ENCODE measurements at places on chromosomes 5 and 9.

DNA sequence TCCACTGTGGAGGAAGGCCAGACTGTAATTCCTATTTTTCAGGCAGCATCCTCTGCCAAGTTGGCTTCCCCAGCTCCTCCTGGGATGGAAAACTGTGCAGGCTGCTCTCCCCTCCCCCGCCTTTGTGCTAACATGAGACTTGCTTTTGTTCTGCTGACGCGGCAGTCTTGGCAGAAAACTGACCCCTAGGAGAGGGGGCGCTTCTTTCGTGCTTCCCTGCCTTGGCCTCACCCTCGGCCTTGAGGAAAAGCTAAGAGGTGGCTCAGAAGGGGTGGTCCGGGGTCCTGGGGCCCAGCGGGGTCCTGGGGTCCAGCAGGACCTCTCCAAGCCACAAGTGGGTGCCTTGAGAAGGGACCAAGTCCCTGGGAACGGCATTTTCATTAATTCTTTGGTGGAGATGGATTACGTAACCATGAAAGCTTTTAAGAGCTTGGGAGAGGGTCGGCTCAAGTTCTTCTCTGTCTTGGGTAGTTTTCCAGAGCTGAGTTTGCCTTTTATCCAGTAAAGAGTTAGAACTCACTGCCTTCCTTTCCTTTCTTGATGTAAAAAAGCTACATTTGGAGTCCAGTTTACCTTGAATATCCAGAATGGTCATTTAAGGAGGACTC is 51.0 kb downstream of the SH3PXD2B start:
- no peak for DNase-seq

DNA sequence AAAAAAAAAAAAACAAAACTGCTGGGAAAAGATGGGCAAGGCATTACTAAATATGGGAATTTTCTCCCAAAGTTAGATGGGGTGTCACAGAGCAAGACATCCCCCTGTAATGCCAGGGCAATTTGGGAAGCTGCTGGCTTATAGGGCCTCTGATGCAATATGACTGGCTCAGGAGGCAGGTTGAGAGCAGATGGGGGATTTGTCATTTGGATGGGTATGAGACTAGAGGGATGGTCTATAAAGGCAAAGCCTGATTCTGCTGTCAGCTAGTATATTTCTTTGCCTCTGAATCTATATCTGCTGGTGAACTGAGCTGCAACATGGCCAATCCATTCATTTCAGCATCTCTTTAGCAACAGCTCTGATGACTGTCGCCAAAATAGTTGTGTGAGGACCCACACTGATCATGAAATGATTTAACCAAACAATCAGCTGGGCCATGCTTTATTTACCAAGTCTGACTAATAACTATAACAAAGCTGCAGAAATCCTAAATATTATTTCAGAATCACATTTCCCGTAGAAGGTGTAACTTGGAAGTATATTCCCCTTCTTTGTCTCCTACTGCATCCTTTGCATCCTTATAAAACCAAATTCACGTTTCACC is 455.1 kb upstream of the ZNF608 start:
- no peak for DNase-seq

DNA sequence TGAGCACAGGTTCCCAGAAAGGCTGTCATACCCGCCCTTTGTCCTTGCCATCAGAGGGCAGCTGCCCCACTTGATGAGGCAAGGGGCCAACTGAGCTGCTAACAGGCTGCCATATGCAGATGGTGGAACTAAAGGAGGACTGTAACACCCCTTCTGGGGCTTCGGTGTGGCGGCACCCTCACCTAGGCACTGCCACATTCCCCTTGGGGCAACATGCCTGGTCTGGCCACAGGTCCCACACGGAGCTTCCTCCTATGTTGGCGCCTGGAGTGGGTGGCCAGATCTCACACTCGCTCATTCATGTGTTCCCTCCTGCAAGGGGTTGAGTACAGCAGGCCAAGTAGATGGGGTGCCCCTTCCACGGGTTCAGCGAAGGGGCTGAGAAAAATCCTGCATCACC is 777.4 kb upstream of the CHD1 start:
- DNase-seq, result no peak

DNA sequence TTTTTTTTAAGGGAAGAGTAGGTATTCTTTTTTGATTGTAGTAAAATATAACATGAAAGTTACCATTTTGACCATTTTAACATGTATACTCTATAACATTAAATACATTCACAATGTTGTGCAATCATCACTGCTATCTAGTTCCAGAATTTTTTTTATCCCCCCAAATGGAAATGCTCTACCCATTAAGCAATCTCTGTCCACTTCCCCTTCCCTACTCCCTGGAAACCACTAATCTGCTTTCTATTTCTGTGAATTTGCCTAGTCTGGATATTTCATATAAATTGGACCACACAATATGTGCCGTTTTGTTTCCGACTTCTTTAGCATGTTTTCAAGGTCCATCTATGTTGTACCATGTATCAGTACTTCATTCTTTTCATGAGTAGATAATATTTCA is 429.5 kb downstream of the TLE1 start:
- no peak for DNase-seq

- no peak for DNase-seq
Observed at GRCh38 chr5:125699860-125700259, 723.3 kb upstream of the GRAMD2B start.

DNA sequence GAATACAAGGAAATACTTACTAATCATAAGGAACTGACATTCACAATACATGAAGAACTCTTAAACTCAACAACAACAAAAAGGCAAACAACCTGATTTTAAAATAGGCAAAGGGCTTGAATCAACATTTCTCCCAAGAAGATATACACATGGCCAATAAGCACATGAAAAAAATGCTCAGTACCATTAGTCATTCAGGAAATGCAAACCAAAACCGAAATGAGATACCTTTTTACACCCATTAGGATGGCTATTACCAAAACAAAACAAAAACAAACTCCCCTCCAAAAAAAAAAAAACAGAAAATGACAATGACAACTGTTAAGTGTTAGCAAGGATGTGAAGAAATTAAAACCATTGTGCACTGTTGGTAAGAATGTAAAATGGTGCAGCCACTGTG is 104.1 kb upstream of the ZNF462 start:
- DNase-seq, result no peak

DNA sequence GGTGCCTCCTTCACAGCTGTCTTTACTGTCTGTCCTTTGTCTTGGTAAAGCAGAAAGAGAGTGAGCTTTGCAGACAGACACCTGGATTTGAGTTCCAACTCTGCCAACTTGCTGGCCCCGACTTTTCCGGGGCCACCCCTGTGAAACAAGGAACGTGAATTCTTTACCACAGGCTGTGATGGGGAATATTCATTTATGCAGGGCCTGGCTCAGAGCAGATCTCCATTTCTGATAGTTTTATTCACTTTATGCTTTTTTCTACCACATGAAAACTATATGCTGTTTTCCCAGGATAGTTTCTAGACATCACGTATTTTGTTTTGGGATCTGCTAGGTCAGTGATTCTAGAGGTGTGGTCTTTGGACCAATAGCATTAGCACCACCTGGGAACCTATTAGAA is 211.8 kb downstream of the GRIA1 start:
- no peak for DNase-seq

- peak; percentile 81 for DNase-seq
Observed at GRCh38 chr5:160269017-160269416, 39.7 kb downstream of the FABP6 start.

DNA sequence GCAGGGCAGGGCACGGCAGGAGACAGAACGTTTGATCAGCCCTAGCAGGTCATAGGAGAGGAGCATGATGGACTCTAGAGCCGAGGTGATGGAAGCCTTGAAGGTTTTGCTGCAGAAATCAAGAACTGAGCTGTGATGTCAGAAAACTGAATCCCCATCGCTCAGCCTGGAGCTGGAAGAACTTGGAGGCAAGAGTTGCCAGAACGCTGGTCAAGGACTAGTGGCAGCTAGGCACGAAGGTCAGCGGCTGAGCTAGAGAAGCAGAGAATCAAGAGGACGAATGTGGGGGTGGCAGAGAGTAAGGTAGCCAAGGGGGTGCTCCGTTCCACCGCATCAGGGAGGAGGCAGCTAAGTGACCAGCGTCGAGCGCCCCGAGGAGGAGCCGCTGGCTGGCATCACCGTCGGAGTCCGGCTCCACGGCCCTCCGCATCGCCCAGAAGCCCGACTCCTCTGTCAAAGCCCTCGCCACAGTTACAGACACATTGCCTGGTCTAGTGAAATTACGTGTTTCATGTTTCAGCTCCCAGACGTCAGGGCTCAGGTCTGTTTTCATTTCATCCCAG is 1.2 kb upstream of the GALNT10 start:
- DNase-seq, result no peak

DNA sequence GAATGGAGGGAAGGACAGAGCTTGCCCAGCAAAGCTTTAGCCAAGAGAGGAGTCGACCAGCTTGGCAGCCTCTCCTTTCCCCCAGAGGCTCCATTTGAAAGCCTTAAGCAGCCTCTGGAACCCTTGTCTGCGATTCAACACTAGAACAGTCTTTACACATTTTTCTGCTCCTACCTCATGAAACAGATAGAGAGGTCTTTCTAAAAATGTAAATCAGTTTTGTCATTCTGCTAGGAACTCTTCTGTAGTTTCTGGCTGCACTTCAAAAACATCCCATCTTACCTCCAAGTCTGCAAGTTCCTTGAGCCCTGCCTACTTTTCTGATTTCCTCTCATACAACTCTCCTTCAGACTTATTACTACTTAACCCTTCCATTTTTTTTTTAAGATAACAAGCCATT is 70.1 kb downstream of the PDE4D start:
- DNase-seq, result no peak

GRCh38 chr9:27924502-27924901 is 351.2 kb upstream of the C9orf72 start:
- no peak for DNase-seq

DNA sequence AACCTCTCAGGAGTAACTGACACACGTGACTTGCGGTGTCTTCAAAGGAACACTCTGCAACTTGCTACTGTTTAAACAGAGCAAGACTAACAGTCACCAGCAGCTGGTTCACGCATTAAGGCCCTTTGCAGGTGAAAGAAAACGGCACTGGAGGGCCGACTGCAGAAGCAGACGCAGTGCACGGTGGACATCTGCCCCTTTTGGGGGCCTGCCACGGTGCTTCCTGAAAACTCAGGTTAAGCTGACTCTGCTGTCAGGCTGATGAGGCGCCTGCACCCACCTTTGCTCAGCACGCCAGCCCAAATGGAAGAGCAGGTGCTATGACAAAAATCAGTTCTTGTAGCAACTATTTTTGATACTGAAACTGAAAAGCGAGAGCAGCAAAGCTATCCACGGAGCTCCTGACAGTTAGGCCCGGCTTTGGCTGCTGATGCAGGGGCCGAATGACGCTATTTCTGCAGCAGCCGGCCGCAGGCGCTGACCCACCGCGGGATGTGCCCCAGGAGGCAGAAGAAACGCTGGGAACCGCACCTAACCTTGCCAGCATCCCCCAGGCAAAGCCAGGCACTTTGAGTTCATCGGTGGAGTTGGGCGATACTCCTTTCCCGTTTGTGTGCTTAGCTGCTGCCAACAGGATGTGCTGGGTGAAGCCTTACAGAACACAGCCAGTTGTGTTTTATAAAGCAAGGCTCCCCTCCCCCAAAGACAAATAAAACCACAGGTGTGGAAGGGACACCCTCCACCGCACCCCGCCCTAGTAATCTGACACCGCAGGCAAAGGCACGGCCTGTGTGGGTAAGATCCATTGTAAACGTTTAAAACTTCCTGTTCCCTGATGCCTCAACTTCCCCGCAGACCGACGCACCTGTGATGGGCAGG is 21.1 kb upstream of the TERT start:
- no peak for DNase-seq

DNA sequence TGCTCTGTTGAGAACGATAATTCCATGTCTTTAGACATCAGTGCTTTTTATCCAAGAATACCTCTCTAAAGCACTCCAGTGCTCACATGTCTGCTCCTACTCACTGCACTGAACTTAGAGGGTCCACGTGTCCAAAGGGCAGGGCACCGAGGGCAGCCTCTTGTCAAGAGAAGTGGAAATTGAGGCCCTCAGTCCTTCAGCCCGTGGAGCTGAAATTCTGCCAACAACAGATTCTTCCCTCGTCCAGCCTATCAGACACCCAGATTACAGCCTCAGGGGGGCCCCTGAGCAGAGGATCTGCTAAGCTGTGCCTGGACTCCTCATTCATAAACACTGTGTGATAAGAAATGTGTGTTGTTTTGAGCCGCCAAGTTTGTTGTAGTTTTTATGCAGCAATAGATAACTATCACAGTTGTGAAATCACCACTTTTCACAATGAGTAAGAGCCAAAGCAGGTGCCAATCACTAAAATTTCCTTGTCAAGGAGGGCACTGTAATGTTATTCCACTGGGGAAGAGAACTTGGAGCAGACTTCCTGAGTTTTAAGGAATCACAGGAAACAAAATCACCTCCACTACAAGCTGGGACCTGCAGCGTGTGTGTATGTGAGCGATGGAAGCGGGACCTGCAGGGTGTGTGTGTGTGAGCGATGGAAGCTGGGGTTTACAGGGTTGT is 58.8 kb upstream of the IGFBPL1 start:
- no peak for DNase-seq

- no peak for DNase-seq
Observed at GRCh38 chr9:115520646-115521045, 402.7 kb upstream of the TNC start.

GRCh38 chr9:111874500-111874899 is 22.1 kb upstream of the UGCG start:
- no peak for DNase-seq

- DNase-seq, result no peak
Observed at GRCh38 chr9:21579247-21579671, 97.1 kb upstream of the IFNE start.

GRCh38 chr5:7274203-7274602 is 121.7 kb upstream of the ADCY2 start:
- DNase-seq, result no peak

- DNase-seq, result no peak
Observed at GRCh38 chr9:104775574-104775936, 11.6 kb downstream of the NIPSNAP3B start.

DNA sequence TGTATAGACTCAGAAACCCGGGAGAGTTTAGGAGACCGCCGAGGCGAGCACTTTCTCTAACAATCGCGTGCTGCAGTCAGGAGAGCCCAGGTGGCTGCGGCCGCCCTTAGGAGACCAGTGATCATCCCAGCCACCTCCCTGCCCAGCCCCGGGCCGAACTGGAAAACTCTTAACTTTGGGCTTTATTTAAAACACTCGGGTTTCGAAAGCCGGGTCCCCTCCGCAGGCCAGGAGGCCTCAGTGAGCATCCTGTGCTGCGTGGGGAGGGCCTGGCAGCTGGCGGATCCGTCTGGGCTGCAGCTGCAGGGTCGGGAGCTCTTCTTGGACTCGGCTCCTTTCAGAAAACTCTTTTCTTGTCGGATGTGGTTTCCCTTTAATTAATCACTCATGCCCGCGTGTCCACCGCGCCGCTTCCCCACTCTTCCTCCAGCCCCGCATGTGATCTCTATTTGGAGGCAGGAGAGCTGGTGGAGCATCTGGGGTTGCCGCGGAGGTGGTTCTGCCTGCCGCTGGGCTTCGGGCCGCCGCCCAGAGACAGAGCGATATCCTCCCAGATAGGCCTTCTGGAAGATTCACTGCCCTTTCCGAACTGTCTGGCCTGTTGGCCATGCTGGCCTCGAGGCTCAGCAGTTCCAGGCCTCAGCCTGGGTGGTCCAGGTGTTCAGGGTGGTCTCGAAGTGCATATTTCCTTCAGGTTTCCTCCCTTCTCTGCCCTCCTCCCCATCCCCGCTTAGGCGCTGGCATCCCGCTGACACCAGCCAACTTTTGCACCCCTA is 59.5 kb downstream of the TMEM174 start:
- DNase-seq, result no peak
